ENCODE measurements at places on chromosomes 2 and 18. TPM values are rescaled to one million over a fixed set of nuclear protein-coding genes. Genes with fewer than 3 reads are reported as not detected.

DNA sequence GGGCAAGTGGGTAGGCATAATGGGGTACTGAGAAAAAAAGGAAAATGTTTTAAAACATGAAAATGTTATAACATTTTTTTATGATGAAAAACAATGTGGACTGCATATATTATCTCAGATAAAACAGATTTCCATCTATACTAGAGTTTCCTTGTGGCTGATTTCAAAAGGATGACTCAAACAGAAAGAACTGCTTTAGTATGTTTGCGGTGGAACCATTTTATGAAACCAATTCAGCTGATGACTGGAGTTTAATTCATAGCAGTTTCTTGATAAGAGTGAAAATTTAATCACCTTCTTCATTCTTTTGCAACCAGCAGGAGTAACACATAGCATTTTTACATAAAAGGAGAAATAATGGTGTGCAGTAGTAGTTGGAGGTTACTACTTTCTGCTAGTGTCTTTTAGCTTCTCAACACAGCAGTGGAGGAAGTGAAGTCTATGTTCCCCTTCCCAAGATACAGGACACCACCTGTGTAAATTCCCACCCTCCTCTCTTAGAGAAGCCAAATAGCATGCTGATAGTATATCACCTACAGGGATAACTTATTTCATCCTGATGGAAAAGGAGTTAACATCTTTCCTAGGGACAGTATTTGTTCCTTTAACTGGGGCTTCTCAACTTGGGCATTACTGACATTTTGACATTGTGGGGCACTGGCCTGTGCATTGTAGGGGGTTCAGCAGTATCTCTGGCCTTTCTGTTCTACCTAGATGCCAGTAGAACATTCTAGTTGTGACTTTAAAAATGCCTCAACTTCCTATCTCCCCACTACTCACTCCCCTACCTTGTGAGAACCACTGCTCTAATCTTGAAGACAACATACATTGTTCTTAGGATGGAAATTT, 29.9 kb downstream of the PELI1 start:
- H3K27ac ChIP-seq: peak overlapping the region; percentile 93
- H3K4me1 ChIP-seq: peaks cover 55% of the 10 kb centered on the region
- DNase-seq: no peak
- no peaks in the 10 kb centered on the region for H3K27me3 ChIP-seq

The PDE6D gene
- 25.8 TPM for total RNA-seq

DNA sequence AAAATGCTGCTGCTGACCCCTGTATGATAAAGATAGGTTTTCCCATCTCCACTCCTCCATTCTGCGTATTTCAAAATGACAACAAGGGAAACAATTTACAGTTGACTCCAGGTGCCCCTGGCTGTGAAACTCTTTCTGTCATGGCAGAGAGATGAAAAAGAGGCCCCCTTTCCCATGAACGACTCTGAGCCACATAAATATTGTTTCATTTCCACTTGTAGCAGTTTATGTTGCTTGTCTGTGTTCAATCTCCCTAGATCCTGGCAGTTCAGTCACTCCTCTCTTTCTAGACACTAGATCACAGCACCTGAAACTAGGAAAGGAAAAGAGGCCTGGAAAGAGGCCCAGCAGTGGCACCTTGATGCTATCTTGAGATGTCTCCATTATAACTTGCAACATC, 121.0 kb upstream of the ZNF521 start:
- no peak overlapping the region for H3K4me3 ChIP-seq
- no peaks in the 10 kb centered on the region for H3K27me3 ChIP-seq
- no peak overlapping the region for H3K27ac ChIP-seq
- DNase-seq: no peak
- no peaks in the 10 kb centered on the region for H3K4me1 ChIP-seq
- no peaks in the 10 kb centered on the region for H3K36me3 ChIP-seq

DNA sequence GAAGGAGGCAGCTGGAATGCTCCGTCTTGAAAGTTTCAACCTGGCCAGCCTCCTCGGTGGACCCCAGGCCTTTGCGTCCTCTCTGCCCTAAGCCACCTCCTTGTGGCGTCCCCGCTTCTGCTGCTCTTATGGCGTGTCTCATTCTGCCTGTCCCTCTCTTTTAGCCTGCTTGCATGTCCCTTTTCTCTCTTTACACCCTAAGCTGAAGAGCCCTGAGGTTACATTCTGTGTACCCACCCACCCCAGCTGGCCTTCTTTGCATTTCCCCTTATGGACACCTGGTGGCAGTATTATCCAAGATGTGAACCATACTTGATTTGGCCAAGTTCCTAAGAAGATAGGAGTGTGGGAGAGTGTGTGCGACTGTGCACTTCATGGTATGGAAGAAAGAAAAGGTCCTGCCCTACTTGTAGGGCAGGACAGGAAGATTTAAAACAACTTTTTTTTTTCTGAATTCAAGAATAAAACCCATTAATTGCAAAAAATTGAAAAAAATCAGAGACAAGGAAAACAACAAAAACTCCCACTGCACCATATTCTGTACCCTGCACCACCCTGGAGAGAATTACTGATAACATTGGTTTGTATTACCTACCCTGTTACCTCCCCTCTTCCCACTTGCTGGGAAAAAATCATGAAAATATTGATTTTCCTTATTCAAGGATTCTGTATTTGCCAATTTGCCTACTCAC, 77.4 kb downstream of the DYSF start:
- H3K36me3 ChIP-seq: no peaks in the 10 kb centered on the region
- H3K27me3 ChIP-seq: peaks cover 36% of the 10 kb centered on the region
- H3K4me3 ChIP-seq: no peak overlapping the region
- H3K27ac ChIP-seq: no peak overlapping the region

DNA sequence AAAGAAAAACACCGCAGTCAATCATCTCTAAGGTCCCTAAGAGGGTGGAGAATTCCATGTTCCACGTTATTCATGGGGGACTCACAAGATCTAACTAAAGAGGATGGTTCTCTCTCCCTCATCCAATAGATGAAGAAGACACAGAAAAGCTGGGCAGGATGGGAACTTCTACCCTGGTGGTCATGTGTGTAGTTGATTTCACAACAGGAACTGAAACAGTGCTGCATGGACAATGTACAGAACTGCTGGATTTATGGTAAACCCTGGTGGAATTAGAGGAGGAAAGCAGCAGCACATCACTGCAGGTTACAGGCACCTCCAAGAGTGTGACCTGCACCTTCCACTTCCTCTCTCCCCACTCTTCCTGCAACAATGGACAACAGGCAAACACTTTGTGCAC, 31.4 kb downstream of the FECH start:
- H3K36me3 ChIP-seq: no peaks in the 10 kb centered on the region
- H3K27me3 ChIP-seq: no peaks in the 10 kb centered on the region
